Activated T-helper 1 cell treated with anti-CD3 and anti-CD28 coated beads, Interleukin-2, amount 50 U/mL, for 16 hours (primary cell): ENCODE measurements at places on chromosomes 5 and 9.
A peak's percentile ranks its signal among the peaks of the same experiment; 100 is the strongest.

DNA sequence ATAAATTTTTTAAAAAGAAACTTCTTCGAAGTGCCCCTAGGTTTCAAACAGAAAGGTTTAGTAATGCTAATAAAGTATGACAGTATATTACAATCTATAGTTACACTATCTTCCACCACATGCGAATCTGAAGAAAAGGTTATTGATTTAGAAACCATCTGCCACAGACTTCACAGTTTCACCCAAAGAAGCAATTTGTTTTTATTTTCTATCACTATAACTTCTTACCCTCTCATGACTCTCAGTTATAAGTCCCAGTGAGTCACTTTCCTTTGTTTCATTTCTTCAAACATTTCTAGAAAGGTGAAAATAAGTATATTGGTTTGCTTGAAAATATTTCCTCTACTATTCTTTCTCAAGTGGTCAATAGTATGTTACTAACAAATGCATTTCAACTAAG, 93.6 kb downstream of the MCTP1 start:
- no peak for DNase-seq

- DNase-seq: no peak
These were observed 581.5 kb downstream of the CCDC171 start for GRCh38 chr9:16134351-16134750.

DNA sequence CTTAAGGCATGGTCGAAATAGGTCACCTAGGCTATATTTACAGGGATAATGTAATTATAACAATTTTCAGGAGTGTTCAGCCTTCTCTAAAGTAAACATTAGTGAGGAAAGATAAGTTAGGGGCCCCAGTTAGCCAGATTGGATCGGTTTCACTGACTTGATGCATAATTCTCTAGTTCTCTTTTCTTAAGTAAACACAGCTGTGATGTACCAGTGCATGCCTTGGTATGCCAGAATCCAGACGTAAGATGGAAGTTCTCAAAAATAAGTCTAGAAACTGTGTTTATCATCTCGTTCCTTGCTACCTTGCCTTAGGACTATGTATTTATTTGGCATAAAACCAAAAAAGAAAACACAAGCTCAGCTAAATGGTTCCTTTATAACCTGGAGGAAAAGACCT, 442.2 kb upstream of the CLINT1 start:
- DNase-seq: no peak

- no peak for DNase-seq
These were observed 112.4 kb downstream of the MEF2C start for GRCh38 chr5:88770276-88771257.

DNA sequence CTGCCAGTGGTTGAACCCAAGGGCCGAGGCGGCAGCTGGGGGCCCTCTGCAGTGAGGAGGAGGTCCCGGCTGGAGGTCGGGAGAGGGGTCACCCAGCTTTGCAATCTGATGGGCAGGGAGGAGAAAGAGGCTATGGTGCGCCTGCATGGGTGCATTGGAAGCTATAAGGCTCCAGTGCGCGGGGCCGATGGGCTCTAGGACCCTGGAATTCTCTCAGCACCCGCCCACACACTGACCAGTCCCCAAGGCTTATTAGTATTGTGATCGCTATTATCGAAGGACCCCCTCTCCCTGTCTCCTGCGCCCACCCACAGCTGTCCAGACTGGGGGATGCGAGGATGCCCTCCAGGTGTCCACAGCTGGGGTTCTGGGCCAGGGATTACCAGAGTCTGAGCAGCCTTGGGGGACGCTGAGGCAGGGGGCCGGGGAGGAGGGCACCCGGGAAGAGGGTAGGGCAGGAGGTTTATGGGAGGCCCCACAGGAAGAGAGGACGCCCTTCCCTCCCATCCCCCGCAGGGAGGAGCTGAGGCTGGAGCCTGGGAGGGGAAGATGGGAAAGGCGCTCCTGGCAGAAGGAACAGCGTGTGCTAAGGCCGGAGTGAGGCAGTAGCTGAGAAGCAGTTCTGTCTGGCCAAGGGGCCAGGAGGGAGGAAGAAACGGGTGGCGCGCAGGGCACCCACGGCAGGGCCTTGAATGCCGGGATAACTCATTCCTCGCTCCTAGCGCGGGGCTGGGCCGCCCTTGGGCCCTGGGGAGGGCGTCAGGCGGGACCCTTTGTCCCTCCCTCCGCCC, 24.2 kb downstream of the C9orf50 start:
- no peak for DNase-seq

DNA sequence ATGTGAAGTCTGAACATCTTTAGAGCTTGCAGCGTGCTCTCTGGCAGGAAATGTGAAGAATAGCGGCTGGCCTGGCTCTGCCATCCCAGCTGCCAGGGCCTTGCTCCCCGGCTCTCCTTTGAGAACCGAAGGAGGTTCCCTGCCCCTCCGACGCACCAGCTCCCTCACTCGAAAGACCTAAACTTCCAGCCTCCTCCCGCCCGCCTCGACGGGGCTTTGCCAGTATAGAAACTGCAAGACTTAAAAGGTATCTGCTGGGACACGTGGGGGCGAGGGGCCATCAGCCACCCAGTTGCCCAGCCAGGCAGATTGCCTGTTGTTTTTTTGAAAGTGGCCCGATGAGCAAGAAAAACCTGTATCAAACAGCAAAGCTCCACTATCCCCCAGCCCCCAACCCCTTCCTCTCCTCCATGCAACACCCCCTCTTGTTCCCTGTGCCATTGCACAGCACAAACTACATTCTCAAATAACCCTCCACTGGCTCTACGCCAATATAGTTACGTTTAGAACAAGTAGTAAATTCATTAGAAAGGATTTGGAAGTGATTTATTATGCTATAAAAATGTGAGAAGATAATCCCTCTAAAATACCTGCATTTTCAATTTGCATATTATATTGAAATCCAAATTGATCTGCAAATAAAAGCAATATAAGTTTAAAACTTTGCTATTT, 331.9 kb downstream of the MED10 start:
- no peak for DNase-seq

GRCh38 chr5:56358703-56359681, 125.9 kb upstream of the ANKRD55 start:
- no peak for DNase-seq

GRCh38 chr5:38210676-38211353, 47.5 kb upstream of the EGFLAM start:
- no peak for DNase-seq

GRCh38 chr5:44860267-44860666, 51.5 kb downstream of the MRPS30 start:
- DNase-seq: no peak

- DNase-seq: no peak
These were observed 179.3 kb downstream of the HINT1 start for GRCh38 chr5:130985776-130986175.

DNA sequence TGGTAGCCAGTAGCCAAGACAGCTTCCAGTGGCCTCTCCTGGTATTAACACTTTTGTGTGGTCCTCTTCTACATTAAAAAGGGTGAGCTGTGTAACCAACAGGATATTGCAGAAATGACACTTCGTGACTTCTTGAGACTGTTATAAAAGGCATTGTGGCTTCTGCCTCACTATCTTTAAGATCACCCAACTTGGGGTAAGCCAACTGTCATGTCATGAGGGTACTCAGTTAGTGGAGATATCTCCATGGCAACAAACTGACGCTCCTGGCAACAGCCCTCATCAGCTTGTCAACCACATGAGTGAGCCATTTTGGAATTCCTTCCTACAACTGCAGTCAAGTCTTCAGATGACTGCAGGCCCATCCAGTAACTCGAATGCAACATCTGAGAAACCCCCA, 121.7 kb downstream of the DEPDC1B start:
- DNase-seq: no peak

DNA sequence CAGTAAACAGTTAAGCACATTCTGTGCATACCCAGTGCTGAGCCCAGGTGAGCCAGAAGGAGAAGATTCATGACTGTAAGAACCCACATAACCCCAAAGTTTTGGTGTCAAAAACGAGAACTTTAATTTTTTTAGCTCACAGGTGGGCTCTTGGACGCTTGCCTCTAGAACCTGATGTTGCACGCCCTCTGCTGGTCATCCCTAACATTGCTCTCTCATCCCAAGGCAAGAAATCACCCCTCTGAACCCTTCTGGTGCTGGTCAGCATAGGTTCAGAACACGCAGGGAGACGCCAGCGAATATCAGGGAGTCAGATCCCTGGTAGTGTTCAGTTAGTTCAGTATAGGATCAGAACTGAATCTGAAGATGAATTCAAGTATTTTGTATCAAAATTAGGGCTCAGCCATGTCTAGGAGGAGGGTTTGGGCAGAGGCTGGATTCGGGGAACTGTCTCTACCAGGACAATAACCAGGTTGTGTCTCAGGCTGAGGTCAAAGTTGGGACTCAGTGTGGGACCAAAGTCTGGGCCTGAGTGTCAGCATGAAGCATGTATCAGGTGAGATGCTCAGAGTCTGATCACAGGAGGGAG, 4.1 kb upstream of the DNAJB5 start:
- DNase-seq: no peak

DNA sequence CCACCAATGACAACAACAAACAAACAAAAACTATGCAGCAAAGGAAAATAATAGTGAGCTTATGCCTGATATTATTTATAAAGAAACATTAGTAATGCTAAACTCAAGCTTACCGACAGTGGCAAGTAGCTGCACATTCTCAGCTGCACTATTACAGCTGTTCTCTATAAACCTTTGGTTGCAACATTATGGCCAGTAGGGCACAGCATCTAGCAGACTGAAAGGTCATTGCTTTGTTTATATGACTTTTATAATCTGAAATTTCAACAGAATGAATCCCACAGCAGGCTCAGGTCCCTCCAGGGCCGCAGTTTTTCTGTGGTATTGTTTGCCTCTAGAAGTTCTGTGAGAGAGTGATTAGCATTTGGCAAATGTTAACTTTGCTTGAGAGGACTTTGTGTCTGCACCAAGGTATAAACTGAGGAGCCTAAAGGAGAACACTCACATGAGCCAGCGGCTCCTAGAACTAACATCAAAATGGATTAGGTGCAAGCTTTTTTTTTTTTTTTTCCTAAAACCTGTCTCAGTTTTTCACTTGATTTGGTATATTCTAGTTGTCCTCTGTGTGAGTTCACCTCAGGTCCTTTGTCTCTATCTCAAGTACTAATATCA, 58.3 kb downstream of the IZUMO3 start:
- no peak for DNase-seq

- DNase-seq: no peak
These were observed 9.0 kb upstream of the PHF19 start for GRCh38 chr9:120885958-120886357.

DNA sequence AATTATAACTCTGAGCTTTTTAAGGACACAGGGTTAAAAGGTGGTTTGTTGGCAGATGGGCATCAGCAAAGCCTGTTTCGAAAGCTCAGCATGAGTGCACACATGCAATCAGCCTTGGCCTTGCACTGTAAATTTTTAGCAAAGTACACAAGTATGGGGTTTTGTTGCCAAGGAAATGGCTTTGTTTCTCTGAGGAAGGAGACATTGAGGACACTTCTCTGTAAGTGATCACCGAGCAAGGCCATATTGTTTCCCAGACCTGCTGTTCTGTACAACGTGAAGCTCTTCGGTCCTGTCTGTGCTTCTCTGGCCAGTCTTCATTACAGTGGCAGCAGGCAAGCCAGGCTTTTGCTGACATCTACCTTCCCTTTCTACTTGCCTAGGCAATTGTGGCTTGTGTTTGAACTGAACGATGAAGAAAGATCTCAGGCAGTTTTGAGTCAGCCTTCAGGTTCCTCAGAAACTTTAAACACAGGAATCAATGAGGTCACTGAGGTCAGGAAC, 27.9 kb upstream of the GLRX start:
- no peak for DNase-seq

DNA sequence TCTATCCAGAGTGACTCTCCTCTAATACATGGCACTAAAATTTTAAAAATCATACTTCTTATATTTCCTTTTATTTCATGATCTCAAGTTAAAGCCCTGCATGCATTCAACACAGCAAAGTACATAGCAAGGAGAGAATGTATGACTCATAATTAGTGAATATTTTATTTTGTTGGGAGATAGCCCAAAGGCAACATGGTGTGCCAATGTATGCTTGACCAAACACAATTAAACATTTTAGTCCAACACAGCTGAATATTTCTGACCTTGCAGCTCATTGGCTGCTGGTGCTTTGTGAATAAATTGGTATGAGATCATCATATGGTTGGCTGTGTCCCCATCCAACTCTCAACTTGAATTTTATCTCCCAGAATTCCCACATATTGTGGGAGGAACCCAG, 103.5 kb downstream of the NPR3 start:
- no peak for DNase-seq

DNA sequence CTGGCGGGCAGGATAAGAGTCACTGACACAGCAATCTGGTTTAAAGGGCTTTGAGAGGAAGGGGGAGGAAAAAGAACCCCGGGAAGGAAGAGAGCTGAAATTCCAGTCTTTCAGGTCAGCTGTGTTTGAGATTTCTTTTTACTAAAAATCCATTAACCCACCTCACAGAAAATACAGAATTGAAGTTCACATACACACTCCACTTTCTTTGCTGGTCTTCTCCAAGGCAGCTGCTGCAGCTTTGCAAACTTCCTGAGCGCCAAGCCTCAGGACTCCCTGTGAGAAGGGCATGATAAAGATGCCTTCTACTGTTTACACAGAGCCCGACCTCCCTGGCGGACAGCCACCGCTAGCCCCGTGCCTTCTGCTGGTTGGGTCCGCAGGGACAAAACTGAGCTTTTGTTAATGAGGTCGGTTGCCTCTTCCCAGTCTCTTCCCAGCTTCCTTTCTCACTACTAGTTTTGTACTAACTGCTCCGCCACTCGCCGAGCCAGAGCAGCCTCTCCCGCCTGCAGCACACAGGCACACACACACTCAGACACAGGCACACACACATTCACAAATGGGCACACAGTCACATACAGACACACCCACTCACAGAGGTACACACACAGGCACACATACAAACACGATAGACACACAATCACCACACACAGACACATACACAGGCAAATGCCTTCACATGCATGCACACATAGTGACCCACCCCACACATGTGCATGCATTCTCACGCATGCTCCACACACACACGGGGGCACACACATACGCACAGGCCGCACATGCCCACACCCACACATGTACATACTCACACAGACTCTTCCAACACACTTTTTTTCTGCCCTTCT, at the start of gene FREM1:
TSS of gene FREM1 (minus strand) at position 468 of the 845 bp plus-strand sequence. CDS start 41,451 bp downstream, outside the sequence.
- DNase-seq: no peak

DNA sequence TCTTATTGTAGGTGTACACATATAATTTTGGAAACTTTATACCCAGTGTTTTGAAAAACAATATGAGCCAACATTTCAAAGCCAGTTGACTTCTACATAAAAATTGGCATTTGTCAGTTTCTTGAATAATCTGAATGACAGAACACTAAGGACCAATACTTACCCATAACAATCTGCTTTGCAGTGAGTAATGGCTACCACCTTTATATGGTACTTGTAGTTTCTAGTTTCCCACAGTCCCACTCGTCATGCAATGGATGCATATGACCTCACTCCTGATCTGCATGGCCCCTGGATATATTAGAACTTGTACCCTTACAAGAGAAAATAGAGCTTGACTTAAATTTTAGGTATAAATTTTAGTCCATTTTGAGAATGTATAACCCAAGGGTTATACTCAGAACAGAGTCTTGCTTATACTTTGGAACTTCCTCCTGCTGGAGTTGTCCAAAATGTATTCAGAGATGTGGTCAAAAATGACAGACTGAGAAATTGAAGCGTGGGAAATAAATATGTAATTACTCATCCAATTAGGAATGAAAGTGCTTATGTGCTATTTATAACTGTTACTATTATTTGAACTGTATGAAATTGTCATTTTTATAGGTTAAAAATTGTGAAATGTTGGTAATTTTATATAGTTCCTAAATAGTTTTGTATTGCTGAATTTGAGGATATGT, 19.5 kb downstream of the XRCC4 start:
- no peak for DNase-seq

- no peak for DNase-seq
These were observed 8.0 kb upstream of the INIP start for GRCh38 chr9:112725961-112726360.

GRCh38 chr5:181188700-181189362, 16.2 kb downstream of the TRIM7 start:
- DNase-seq: peak; percentile 64
